ENCODE measurements at places on chromosomes 3 and 15.
A peak's percentile ranks its signal among the peaks of the same experiment; 100 is the strongest.

GRCh38 chr3:159637883-159638542, 350.6 kb upstream of the IL12A start:
- peak; percentile 66 for DNase-seq

DNA sequence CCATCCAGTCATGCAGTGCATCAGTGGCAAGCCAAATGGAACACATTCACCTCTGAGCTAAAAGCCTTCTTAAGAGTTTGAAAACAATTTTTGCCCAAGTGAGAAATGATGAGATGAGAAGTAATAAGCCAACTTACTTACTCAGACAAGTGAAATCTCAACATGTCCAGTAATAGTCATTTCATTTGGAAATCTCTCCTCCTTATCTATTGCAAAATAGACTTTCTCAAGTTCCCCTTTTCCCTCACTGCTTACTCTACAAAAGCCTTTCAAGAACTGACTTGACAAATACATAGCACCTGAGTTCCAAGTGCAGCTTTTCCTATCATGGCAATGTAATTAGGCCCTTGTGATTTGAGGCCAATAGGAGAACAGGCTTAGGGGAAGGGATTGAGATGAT, 282.3 kb downstream of the SLC9A9 start:
- DNase-seq, result no peak

DNA sequence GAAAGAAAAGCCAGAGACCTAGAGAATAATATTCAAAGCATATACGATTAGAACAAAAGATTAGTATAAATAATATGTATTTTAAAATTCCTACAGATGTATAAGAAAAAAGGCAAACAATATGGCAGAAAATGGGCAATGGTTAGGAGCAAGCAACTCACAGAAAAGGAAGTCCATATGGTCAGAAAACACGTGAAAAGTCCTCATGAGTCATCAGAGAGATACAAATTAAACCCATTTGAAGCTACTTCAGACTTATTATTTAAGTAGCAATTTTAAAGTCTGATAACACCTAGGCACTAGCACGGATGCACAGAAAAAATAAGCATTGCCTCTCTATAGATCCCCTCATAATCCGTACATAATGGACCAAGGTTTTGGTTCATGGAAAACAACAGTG, 25.6 kb downstream of the SLC7A14 start:
- no peak for DNase-seq

DNA sequence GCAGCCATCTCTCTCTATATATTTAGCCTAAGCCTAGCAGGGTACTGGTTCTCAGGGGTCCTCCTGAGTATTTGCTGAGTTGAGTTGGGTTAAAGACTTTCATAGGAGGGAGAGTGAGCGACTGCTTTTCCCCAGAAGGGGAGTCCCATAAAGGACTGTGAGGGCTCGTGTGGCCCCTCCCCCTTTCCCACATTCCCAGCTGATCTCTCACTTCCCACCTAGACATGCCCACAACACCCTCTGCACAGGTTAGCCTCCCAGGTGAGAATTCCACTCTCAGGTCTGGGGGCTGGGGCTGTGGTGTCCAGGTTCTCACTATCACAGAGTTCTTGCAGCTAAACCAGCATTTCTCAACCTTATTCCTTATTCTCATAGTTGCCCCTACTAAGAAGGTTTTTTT, 15.8 kb downstream of the EPHB1 start:
- DNase-seq, result no peak

DNA sequence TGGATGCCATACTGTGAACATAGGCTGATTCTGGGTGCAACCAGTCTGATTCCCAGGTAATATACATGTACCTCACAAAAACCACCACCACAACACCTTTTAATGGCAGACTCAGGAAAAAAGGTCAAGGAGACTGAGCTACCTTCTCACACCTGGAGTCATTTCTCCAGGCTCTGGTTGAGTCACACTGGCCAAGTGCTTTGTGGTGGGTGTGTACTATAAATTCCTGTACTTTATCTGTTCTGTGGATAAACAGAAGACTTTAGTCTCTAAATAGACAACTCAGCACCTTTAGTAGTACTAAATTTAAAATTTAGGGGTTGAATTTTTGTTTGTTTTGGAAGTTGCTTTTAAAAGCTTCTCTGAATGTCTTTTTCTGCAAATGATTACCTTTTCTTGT, 46.7 kb downstream of the TOP2B start:
- DNase-seq, result no peak

Data from Calu3 (cell line).